Upper lobe of right lung (tissue), 1 donor: ENCODE measurements at places on chromosomes 12 and 14. TPM values are rescaled to one million over a fixed set of nuclear protein-coding genes. Genes with fewer than 3 reads are reported as not detected.

- no peak for DNase-seq
- H3K4me1 ChIP-seq: no peaks in the 10 kb centered on the region
- peaks cover 49% of the 10 kb centered on the region for H3K36me3 ChIP-seq
- H3K27me3 ChIP-seq: no peaks in the 10 kb centered on the region
- no peak overlapping the region for H3K4me3 ChIP-seq
Measured at GRCh38 chr12:31991146-31991545, 31.9 kb downstream of the RESF1 start.

SCNN1A gene
- 199 TPM for total RNA-seq

DNA sequence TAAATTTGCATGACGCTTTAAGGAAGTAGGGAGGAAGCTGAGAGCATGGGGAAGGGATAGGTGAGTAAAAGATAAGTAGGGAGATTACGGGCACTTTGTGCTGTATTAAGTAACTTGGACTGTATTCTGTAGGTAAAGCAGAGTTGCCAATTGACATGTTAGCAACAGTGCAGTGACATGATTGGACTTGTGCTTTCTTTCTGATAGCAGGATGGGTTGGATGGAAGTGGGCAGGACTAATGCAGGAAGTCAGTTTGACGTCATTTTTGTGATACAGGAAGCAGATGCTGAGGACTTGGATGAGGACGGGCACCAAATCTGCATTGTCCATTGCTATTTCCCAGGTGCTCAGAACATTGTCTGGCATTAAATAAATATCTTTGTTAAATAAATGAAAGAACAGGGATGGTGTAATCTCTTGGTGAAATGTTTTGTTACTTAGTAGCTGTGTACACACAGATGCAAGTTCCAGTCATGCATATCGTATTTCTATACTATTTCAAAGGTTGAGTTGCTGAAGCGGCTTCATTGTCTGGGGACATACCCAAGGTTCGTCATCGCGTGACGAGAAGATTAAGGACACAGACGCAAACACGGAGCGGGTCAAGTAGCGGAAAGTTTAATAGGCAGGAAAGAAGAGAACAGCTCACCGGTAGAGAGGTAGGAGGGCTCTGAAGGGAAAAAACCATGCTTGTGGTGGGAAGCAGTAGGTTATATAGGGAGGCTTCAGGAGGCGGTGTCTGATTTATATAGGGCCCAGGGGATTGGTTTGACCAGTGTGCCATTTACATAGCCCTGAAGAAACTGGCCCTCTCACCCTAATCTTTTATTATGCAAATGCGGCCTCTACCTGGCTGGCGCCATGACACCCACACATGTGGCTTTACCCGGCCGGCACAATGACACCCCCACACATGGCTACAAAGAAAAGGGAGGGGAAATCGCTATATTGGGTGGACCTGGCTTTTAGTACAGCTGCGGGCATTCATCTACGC, 30.7 kb downstream of the GUCY2C start:
- DNase-seq: no peak
- H3K4me1 ChIP-seq: no peaks in the 10 kb centered on the region
- no peaks in the 10 kb centered on the region for H3K36me3 ChIP-seq
- no peak overlapping the region for H3K27ac ChIP-seq
- H3K4me3 ChIP-seq: no peak overlapping the region
- H3K27me3 ChIP-seq: no peaks in the 10 kb centered on the region

SLC16A7 gene
- total RNA-seq: 26.0 TPM

SRRM4 gene
- total RNA-seq: 0.12 TPM

DNA sequence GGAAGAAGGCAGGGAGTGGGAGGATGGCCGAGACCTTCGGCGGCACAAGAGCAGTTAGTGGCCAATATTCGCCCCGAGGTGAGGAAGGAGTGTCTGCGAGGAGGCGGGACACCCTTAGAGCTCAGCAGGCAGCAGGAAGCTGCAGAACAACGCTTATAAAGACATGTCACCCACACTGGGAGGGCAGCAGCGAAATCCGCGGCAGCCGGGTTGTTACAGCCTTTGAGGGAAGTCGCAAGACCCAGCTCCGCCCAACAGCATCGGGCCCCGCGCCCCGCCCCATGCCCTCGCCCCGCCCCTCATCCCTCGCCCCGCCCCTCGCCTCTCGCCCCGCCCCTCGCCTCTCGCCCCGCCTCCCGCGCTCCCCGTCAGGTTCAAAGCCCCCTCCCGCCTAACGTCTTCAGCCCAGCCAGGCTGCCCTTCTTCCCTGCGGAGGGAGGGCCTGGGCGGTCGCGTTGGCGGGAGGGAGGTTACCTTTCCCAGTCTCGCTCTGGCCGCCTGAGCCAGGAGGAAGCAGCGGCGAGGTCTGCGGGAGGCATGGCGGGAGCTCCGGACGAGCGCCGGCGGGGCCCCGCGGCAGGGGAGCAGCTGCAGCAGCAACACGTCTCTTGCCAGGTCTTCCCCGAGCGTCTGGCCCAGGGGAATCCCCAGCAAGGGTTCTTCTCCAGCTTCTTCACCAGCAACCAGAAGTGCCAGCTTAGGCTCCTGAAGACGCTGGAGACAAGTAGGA, at the start of gene ATP23:
Gene ATP23 (plus strand): TSS at position 403 of the 730 bp plus-strand sequence. CDS start 135 bp downstream, at position 538.
- peak within 1 kb of the TSS; percentile 90 for H3K27ac ChIP-seq
- no peaks in the 10 kb centered on the region for H3K36me3 ChIP-seq
- H3K27me3 ChIP-seq: no peaks in the 10 kb centered on the region
- peaks cover 8% of the 10 kb centered on the region for H3K4me1 ChIP-seq

TRHDE gene
- total RNA-seq: 7.3 TPM

DNA sequence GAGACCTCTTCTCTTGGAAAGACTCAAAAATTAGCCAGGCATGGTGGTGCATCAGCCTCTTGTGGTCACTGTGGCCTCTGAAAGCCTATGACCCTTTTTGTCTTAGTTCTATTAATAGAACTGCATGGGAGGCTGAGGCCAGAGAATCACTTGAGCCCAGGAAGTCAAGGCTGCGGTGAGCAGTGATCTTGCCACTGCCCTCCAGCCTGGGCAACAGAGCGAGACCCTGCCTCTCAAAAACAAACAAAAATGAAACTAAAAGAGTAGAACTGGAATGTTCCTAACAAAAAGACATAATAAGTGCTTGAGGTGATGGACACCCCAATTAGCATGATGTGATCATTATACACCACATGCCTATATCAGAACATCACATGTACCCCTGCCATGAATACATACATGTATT, 197.0 kb upstream of the EEA1 start:
- H3K27ac ChIP-seq: no peak overlapping the region
- H3K4me1 ChIP-seq: peaks cover 14% of the 10 kb centered on the region
- no peak for DNase-seq
- H3K27me3 ChIP-seq: no peaks in the 10 kb centered on the region

DNA sequence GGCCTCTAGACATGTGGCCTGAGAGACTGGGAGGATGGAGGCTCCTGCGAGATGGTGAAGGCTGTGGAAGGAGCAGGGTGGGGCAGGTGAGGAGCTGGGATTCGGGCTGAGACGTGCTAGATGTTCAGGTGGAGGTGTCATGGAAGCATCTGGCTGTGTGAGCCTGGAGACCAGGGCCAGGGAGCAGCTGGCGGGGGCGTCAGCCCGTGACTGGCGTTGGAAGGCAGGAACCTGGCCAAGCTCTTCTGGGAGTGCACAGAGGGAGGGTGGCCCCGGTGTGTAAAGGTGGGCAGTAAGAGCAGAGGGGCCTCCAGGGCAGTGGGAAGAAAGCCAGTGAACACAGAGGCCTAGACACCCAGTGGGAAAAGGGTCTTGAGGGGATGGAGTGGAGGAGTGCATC, 55.1 kb upstream of the RD3L start:
- no peaks in the 10 kb centered on the region for H3K27me3 ChIP-seq
- no peak overlapping the region for H3K27ac ChIP-seq
- H3K4me1 ChIP-seq: no peaks in the 10 kb centered on the region
- DNase-seq: no peak
- no peak overlapping the region for H3K4me3 ChIP-seq

DNA sequence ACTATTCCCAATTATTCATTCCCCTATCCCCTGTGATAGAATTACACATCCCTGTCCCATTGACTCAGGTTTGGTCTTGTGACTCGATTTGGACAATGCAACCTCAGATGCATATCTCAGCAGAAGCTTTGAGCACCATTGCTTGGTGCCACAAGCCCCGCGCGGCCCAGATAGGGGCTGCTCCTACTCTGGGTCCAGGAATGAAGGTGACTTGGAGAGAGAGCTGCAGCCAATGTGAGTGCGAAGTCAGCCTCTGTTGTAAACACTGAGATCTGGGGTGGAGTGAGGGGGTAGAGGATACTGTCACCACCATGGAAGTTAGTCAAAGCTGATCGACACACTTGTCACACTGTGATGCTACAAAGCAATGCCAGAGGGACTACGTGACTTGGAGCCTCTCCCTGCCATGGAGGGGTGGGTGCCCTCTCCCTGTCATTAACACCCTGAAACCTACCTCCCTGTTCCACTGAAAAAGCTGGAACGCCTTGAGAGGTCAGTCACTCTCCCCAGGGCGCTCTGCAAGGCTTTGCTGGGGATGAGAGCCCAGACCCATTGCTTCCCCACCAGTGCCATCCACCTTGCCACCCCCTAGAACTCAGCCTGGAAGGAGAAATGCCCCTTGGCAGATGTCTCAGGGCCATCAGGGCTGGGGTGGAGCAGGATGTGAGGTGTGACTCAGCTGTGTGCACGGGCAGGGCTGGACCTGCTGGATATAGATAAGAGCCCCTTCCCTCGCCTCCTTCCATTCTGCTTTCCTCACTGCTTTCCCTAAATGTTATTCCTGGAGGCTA, 6.6 kb upstream of the PLEK2 start:
- no peak overlapping the region for H3K4me3 ChIP-seq
- no peak overlapping the region for H3K27ac ChIP-seq
- H3K36me3 ChIP-seq: no peaks in the 10 kb centered on the region
- no peaks in the 10 kb centered on the region for H3K27me3 ChIP-seq
- no peak for DNase-seq

RTL1 gene
- not detected for total RNA-seq

GRCh38 chr14:96098309-96098998, 59.3 kb downstream of the C14orf132 start:
- peak; percentile 73 for DNase-seq
- H3K4me3 ChIP-seq: no peak overlapping the region
- no peaks in the 10 kb centered on the region for H3K36me3 ChIP-seq
- H3K4me1 ChIP-seq: peaks cover 8% of the 10 kb centered on the region

DNA sequence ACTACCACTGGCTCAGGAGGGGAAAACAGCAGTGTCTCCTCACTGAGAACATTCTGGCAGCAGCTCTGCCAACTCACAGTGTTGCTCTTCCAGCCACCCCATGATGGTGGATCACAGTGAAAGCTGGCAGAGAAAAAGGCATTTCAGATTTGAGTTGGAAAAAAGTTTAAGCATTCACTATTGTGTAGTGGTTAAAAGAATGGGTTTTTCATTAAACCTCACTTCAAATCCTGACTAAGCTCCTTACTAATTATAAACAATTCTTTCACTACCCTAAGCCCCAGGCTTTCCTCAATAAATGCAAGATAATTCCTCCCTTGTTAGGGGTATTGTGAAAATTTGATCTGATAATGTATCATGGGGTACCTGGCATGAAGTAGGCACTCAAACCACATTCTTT, 518.1 kb downstream of the SNAPC1 start:
- H3K27me3 ChIP-seq: no peaks in the 10 kb centered on the region
- no peaks in the 10 kb centered on the region for H3K36me3 ChIP-seq
- DNase-seq: no peak

DNA sequence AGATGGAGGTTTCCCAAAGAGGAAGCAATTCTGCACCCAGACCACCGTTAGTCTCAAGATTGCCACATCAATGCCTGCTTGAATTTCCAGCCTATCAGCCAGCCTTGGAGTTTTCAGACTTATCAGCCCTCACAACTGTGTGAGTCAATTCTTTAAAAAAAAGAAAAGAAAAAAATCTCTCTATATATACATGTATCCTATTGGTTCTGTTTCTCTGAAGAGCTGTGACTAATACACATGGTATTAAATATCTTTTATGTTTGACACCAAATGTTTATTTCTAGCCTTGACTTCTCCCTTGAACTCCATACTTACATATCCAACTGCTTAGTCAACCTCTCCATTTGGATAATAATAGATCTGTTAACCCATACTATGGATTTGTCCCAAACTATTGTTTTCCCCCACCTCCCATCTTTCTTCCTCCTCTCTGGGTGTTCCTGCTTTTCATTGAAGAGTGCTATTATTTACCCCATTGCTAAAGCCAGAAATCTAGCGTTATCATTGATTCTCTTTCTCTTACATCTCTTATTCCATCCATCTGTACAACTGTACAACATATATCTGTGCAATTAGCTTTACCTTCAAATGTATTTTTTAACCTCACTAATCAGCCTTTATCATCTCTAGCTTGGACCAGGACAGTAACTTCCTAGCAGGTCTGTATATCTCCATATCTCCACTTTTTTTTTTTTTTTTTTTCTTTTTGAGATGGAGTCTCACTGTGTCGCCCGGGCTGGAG, 22.7 kb upstream of the EID3 start:
- H3K4me3 ChIP-seq: no peak overlapping the region
- peaks cover 11% of the 10 kb centered on the region for H3K4me1 ChIP-seq
- no peaks in the 10 kb centered on the region for H3K36me3 ChIP-seq
- no peak for DNase-seq
- no peaks in the 10 kb centered on the region for H3K27me3 ChIP-seq

DNA sequence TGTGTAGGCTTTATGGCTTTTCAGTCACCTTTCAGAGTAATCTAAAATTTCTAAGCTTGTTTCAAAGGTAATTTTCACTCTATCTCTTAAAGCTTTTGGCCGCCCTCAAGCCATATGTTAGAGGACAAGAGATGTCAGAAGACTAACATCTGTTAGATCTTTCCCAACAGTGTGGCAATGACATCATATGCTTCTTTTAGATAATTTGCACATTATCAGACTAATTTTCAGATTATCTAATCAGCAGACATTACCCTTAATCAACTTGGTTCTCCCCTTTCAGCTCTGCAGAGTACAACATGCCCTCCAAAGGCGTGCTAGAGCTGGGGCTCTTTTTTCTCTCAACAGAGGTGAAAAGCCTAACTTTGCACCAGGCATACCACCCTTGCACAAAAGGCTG, 207.1 kb downstream of the DPF3 start:
- no peak overlapping the region for H3K4me3 ChIP-seq
- no peak overlapping the region for H3K27ac ChIP-seq
- no peaks in the 10 kb centered on the region for H3K36me3 ChIP-seq

KRT71 gene
- total RNA-seq: not detected

SLC6A15 gene
- total RNA-seq: not detected

- H3K4me3 ChIP-seq: no peak overlapping the region
- peak; percentile 51 for DNase-seq
- peaks cover 22% of the 10 kb centered on the region for H3K27me3 ChIP-seq
- no peaks in the 10 kb centered on the region for H3K36me3 ChIP-seq
Measured at GRCh38 chr14:104294983-104295680, 156.7 kb downstream of the KIF26A start.

FAM186B gene
- total RNA-seq: 0.75 TPM

NPFF gene
- total RNA-seq: not detected

WNT5B gene
- 2.3 TPM for total RNA-seq

DNA sequence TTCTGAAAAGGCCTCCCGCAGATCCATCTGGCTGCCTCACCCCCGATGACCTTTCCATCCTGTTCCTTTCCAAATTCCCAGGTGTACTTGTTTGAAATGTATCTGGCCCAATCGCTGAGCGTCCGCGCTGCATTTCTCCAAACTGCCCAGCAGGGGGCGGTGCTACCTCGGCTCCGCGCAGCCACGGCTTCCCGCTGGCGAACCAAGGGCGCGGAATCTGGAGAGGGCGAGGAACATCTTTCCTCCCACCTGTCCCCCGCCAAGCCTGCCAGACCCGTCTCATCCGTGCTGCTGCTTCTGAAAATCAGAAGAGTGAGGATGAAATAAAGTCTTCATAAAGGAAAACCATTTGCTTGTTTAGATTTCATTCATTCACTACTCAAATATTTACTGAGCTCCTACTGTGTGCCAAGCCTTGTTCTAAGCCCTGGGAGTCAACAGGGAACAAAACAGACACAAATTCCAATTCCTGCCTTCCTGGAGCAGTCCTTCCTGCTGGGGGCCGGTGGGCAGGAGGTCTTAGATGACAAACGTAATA, 16.8 kb upstream of the MYL2 start:
- peaks cover 21% of the 10 kb centered on the region for H3K27me3 ChIP-seq
- H3K27ac ChIP-seq: no peak overlapping the region
- H3K4me1 ChIP-seq: no peaks in the 10 kb centered on the region
- H3K4me3 ChIP-seq: no peak overlapping the region
- H3K36me3 ChIP-seq: no peaks in the 10 kb centered on the region

TEX52 gene
- not detected for total RNA-seq
